Osteocyte (in vitro differentiated cells): ENCODE measurements at places on chromosomes 6 and 20. TPM values are rescaled to one million over a fixed set of nuclear protein-coding genes. Genes with fewer than 3 reads are reported as not detected.

- H3K27me3 ChIP-seq = no peaks in the 10 kb centered on the region
- H3K36me3 ChIP-seq = peaks cover 13% of the 10 kb centered on the region
- DNase-seq = no peak
- no peak overlapping the region for H3K4me3 ChIP-seq
- peak overlapping the region; percentile 51 for H3K27ac ChIP-seq
Observed at GRCh38 chr6:42200035-42200434, 5.3 kb upstream of the GUCA1B start.

- H3K27me3 ChIP-seq = no peaks in the 10 kb centered on the region
- no peaks in the 10 kb centered on the region for H3K36me3 ChIP-seq
- H3K27ac ChIP-seq = no peak overlapping the region
- DNase-seq = no peak
- H3K4me3 ChIP-seq = no peak overlapping the region
- peaks cover 12% of the 10 kb centered on the region for H3K4me1 ChIP-seq
Observed at GRCh38 chr6:163296835-163297519, 117.5 kb upstream of the QKI start.

GRCh38 chr20:15674253-15675060 is 898.8 kb downstream of the KIF16B start:
- no peak overlapping the region for H3K27ac ChIP-seq
- no peak overlapping the region for H3K4me3 ChIP-seq
- H3K36me3 ChIP-seq = no peaks in the 10 kb centered on the region
- H3K27me3 ChIP-seq = no peaks in the 10 kb centered on the region
- no peak for DNase-seq

SPEF1 gene
- total RNA-seq = 0.24 TPM in 1 of 2 replicates, not detected in the other
